Heart left ventricle (tissue), 16 donors: ENCODE measurements at places on chromosomes 11 and 22.

GRCh38 chr11:16924462-16924825 is 89.8 kb downstream of the PLEKHA7 start:
- H3K27me3 ChIP-seq, result no peaks in the 10 kb centered on the region
- H3K27ac ChIP-seq, result no peak overlapping the region
- H3K4me1 ChIP-seq, result peaks cover 8% of the 10 kb centered on the region
- DNase-seq, result no peak

- no peak overlapping the region for H3K4me3 ChIP-seq
- H3K4me1 ChIP-seq, result peaks cover 9% of the 10 kb centered on the region
- no peak overlapping the region for H3K27ac ChIP-seq
- no peak for DNase-seq
Observed at GRCh38 chr11:3205261-3206155, 13.1 kb downstream of the MRGPRG start.

- H3K36me3 ChIP-seq, result no peaks in the 10 kb centered on the region
- H3K27me3 ChIP-seq, result no peaks in the 10 kb centered on the region
- peak; percentile 50 for DNase-seq
- peaks cover 26% of the 10 kb centered on the region for H3K4me1 ChIP-seq
- H3K27ac ChIP-seq, result peak within 1 kb of the TSS; percentile 92
Observed at GRCh38 chr11:66371627-66372415, at the start of gene SLC29A2. Gene SLC29A2, minus strand, starts transcription at chr11:66371760. Its CDS starts 169 bp downstream, at chr11:66371591.

DNA sequence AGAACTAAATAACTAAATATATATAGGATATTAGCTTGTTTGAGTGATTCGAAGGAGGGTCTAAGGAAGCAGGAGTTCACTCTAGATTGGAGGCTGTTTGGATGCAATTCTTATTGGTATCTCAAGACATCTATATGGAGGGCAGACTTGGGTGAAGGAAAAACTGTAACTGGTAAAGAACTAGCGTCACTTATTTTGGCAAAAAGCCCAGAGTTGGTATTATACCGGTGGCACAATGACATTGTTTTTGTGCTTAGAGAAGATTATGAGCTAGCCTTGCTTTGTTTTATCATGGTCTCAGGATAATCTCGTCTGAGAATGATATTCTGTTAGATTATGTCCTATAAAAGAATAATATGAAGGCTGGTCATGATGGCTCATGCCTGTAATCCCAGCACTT is 6.0 kb upstream of the SLC35F2 start:
- no peak overlapping the region for H3K27ac ChIP-seq
- DNase-seq, result no peak
- H3K27me3 ChIP-seq, result no peaks in the 10 kb centered on the region

DNA sequence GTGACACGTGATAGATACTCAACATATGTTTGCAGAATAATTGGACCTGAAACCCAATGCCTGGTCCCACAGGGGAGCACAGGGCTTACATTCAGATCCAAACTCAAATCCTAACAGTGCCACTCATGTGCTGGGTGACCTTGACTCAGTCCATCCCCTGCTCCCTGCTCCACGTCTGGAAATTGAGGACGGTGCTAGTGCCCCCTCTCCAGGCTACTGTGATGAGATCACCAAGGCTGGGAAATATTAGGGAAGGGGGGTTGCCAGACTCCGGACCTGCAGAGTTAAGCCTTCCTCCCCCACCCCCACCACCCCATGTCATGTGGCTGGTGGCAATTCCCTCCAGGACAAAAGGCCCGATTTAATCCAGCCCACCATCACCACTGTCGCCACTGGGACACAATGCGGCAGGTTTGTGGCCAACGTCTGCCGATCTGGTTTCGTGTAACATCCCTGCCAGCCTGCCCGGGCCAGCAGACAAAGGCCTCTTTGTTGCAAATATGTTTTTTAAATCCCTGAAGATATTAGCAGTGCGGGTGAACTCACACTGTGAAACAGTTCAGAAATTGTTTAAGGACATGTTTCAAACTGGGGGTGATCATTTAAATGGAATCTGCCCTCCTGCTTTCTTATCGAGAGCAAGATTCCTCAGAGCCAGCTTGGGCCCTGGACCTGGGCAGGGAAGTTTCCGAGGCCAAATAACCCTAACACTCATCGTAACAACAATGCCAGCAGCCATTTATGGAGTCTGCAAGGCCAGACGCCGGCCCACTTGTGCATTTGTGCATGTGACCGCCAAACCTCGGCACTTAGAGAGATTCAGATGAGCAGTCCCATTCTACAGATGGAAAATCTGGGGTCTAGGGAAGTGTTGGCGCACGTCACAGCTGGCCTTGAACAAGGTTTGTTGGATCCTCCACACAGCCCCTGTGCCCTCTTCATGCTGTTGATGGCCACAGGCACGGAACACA is 19.6 kb upstream of the MN1 start:
- no peaks in the 10 kb centered on the region for H3K27me3 ChIP-seq
- no peak for DNase-seq
- H3K27ac ChIP-seq, result no peak overlapping the region
- H3K4me1 ChIP-seq, result no peaks in the 10 kb centered on the region
- no peaks in the 10 kb centered on the region for H3K36me3 ChIP-seq

DNA sequence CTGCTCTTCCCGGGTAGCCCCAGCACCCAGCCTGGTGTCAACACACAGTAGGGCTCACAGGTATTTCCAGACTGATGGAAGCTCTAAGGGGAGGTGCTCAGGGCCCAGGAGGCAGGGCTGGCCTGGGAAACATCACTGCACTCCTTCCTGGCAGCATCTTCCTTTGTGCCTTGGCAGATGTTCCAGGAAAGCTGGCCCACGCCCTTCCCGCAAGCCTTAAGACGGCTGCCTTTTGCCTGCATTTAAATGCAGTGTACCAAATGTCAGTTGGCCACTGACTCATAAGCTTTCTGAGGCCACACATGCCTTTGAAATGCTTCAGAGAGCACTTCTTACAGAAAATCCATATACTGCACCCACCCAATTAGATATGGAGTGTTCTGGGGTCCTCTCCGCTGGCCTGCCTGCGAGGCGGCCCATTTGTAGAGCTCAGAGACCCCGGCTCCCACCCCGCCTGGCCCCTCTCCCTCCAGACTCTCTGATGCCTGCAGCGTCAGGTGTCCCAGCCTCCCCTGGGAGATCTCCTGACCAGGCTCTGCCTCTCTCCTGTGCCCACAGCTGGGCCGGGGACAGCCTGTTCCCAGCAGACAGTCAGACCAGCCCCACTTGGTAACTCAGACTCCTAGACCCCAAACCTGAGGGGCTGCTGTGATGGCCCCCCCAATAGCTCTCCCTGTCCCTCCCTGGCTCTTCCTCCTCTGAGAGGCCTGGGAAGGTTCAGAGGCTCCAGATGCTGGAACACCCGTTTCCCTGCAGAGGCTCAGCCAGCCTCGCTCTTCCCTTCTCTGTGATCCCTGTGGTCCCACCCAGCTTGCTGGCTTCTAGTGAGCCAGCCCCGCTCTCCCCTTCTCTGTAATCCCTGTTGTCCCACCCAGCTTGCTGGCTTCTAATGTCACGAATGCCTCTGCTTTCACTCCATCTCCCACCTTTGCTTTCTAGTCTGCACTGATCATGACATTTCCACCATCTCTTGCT is 47.6 kb upstream of the THY1 start:
- no peaks in the 10 kb centered on the region for H3K36me3 ChIP-seq
- peaks cover 3% of the 10 kb centered on the region for H3K27me3 ChIP-seq
- no peak overlapping the region for H3K4me3 ChIP-seq
- DNase-seq, result no peak
- H3K27ac ChIP-seq, result no peak overlapping the region
- H3K4me1 ChIP-seq, result no peaks in the 10 kb centered on the region

DNA sequence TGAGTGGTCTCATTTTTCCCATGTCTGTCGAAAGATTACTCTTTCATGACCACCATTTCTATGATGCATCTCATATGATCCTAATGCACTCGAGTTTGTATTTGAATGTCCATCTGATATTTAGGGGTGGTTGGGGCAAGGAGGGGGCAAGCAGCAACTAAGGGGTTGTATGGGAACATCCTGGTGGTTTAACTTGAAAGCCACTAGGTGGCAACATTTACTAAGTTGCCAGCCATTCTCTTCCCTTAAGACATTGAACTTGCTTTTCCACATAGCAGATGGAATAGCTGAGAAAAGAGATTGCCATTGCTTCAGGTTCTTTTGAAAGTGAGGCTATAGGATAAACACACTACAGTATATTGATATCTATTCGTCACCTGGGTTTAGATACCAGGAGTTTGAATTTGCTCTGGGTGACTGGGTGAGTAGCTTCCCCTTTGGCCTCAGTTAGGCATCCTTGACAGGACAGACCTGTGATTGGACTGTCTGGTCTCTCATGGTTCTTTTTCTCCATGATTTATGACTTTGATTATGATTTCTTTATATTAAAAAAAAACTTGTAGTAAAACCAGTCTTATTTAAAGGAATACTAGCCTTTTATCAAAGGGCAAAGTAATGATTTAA is 32.4 kb downstream of the NF2 start:
- H3K36me3 ChIP-seq, result no peaks in the 10 kb centered on the region
- H3K4me3 ChIP-seq, result no peak overlapping the region
- H3K27ac ChIP-seq, result no peak overlapping the region
- no peaks in the 10 kb centered on the region for H3K27me3 ChIP-seq
- no peak for DNase-seq
- H3K4me1 ChIP-seq, result no peaks in the 10 kb centered on the region

- H3K36me3 ChIP-seq, result no peaks in the 10 kb centered on the region
- peaks cover 7% of the 10 kb centered on the region for H3K4me1 ChIP-seq
- DNase-seq, result peak; percentile 80
Observed at GRCh38 chr11:16603890-16604793, 134.3 kb upstream of the C11orf58 start.

- no peak for DNase-seq
- H3K4me1 ChIP-seq, result peaks cover 4% of the 10 kb centered on the region
- no peak overlapping the region for H3K4me3 ChIP-seq
- H3K27me3 ChIP-seq, result no peaks in the 10 kb centered on the region
- H3K27ac ChIP-seq, result no peak overlapping the region
Observed at GRCh38 chr11:102223859-102224258, 93.4 kb upstream of the BIRC3 start.

DNA sequence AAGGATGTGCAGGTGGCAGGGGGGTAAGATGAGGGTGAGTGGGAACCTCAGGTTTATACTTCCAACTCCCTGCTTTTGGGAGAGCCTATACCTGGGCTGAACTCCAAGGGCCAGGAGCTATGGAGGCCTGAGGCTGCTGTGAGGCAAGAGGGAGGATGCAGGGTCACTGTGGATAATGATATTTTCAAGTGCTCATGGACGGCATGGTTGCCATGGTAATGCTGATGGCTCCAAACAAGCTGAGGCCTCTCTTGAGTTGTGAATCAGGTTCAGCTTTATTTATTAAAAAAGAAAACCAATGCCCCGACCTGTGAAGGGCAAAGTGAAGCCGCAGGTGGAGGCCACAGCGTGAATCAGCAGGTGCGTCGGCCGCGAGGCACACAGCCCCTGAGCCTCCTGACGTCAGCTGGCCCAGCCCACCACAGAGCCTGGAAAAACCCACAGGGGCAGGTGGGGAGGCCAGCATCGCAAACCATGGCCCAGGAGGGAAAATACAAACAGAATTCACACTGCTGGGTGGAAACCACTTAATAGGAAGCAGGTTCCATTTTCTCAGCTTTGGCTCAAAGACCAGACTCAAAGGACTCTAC is 17.4 kb upstream of the CREB3L1 start:
- H3K27me3 ChIP-seq, result no peaks in the 10 kb centered on the region
- H3K36me3 ChIP-seq, result no peaks in the 10 kb centered on the region
- DNase-seq, result no peak
- H3K27ac ChIP-seq, result no peak overlapping the region
- H3K4me1 ChIP-seq, result no peaks in the 10 kb centered on the region
- no peak overlapping the region for H3K4me3 ChIP-seq

GRCh38 chr22:22754961-22755777 is 110.8 kb downstream of the GGTLC2 start:
- peaks cover 21% of the 10 kb centered on the region for H3K4me1 ChIP-seq
- H3K27me3 ChIP-seq, result peaks cover 8% of the 10 kb centered on the region
- DNase-seq, result no peak
- no peaks in the 10 kb centered on the region for H3K36me3 ChIP-seq

DNA sequence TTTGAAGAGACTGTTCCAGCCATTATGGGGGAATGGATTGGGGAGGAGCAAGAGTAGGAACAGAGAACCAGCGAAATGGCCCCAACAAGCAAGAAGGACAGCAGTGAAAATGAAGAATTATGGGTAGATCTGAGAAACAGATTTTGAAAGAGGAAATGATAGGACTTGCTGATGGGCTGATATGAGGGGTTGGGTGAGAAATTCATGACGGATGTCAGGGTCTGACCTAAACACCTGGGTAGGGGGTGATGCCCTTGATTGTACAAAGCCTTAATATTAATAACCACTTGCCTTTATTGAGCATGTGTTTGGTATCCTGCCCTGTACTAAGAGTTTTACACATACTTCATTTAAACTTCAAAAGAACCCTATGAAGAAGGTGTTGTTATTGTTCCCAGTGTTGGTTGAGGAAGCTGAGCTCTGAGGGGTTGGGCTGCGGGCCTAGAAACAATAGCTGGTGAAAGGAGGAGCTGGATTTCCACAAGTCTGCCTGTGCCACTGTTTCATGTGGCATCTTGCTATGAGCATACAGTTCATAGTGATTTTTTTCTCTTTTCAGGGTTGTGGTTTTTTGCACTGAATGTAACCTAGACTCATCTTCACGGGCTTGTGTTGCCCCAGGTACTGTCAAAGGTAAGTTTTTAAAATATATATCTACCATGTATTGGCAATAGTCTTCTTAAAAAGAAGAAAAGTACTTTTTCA is 61.1 kb upstream of the TNRC6B start:
- H3K4me3 ChIP-seq, result no peak overlapping the region
- no peak for DNase-seq
- H3K27me3 ChIP-seq, result no peaks in the 10 kb centered on the region
- H3K36me3 ChIP-seq, result no peaks in the 10 kb centered on the region

DNA sequence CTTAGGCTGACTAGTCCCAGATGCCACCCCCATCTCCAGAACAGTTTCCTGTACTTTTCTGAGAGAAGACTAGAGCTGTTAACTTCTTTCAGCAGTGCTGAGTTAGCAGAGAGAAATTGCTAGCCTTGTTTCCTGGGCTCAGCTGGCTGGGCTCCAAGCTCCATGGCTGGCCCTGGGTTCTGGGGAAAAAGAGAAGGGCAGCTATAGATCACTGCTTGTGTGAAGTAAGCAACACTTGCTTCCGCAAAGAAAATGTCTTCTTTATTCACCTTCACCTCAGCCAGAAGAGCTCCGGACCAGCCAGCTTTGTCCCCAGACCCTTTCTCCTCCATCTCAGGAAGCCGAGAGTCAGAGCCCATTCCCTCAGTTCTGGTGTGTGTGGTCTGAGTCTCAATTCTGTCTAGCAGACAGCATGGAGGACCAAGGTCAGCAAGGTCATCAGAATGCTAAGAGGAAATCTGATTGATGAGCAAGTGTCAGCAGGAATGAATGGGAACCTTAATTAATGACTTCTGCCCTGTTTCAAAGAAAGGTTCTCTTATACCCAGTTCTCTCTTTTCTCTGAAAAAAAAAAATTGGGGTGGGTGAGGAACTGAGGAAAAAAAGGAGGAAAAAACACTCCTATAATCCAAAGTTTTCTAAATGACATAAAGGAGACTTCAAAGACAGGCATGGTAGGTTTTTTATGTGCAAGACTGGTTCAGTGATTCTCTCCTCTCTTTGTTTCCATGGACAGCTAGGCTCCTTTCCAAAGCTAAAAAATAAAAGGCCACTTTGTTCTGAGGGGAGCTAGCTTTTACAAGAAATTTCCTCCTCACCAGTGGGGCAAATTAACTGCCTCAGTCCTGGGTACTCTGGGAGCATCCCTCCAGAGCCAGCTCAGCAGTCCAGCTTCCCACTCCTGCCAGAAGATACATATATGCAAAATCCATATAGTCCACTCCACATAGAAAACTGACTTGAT is 63.6 kb upstream of the FAM181B start:
- DNase-seq, result peak; percentile 47
- no peaks in the 10 kb centered on the region for H3K4me1 ChIP-seq
- H3K4me3 ChIP-seq, result no peak overlapping the region
- H3K36me3 ChIP-seq, result no peaks in the 10 kb centered on the region
- H3K27me3 ChIP-seq, result no peaks in the 10 kb centered on the region
